ENCODE measurements at places on chromosomes 1 and 21.

DNA sequence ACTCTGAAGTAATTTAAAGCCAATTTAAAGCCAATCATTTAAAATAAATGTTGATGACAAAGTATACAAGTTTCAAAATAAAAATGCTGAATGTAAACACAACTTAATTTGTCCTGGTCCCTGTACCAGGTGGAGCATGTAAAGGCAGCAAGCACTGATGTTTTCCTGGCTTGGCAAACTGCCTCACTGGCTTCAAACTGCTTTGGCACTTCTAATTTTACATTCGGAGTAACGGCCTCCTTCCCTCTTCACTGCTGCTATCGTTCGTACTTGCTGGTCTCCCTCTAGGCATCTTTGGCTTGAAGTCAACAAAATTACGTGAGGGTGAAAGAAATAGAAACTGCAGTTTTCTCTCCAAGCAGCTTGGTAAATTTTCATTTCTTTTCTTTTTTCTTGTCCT, 287.9 kb downstream of the LTN1 start:
- no peak for DNase-seq

DNA sequence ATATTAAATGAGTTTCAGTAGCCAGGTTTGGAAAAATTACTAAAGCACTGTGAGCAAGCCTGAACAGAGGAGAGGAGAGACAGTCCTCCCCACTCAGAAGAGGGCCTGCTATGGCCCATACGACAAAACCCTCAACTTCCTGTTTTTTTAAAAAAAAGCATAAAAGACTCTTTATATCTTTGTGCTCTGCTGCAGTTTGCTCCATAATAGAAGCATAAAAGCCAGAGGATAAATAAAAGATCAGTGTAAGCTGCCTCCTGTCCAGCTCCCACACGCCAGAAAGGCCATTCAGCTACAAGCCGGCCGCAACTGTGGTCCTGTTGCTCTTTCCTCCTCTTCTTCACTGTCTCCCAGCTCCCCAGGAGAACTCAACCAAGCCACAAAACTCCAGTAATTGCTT, 37.8 kb downstream of the NID1 start:
- DNase-seq = no peak

DNA sequence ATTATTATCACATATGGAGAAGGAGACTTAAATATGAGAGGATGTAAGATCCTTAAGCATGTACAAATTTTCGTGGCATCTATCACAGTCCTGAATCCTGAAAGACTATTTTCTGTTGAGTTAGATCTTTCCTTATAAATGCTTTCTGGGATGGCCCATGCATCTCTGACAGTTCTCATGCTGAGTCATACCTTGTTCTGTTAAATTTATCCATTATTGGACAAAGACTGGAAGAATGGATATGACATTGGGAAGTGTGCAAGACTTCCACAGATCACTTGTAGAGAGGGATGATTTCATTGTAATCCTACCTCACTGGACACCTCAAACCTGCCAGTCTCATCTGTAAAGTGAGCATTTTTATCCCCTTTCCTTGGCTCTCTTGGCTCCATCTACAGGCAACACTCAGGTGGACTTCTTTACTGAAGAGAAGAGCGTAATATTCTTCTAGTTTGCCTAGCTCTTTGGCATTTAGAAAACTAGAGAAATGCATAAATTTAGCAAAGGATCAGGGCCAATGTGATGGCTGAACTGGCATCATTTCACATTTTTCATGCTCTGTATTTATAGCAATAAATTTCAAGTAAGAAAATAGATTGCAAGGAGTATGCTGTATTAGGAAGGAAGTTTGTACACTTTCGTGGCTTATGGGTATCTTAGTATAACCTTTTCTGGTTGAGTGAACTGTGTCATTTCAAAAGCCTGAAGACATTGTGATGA, 128.2 kb downstream of the NFIA start:
- no peak for DNase-seq

DNA sequence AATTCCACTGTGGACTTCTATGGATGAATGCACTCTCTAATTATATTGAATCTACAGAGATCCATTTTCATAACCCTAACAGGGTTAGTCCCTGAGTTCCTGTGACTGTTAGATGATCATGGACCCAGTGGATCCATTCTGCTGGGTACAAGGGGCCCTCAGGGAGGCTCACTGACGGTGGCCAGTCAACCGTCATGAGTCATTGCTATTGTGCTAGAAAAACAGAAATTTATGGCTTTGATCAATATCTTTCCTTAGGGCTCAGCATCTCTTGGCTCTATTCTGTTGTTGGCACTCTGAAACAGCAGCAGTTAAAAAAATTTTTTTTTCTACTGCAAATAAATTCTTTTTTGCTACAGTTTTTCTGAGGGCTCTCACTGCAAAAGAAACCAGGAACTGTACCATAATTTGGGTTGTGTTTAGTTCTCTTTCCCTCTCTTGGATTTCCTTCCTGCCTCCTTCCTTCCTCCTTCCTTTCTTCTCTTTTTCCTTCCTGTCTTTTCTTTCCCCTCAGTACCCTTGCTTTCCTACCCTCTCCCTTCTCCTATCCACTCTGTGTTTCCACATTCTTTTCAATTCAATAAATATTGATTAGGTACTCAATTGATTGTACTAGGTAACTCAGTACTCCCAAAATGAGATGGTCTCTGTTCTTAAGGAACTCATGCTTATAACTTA, 49.5 kb downstream of the UTP25 start:
- no peak for DNase-seq
